ENCODE measurements at places on chromosomes 1 and 21.

DNA sequence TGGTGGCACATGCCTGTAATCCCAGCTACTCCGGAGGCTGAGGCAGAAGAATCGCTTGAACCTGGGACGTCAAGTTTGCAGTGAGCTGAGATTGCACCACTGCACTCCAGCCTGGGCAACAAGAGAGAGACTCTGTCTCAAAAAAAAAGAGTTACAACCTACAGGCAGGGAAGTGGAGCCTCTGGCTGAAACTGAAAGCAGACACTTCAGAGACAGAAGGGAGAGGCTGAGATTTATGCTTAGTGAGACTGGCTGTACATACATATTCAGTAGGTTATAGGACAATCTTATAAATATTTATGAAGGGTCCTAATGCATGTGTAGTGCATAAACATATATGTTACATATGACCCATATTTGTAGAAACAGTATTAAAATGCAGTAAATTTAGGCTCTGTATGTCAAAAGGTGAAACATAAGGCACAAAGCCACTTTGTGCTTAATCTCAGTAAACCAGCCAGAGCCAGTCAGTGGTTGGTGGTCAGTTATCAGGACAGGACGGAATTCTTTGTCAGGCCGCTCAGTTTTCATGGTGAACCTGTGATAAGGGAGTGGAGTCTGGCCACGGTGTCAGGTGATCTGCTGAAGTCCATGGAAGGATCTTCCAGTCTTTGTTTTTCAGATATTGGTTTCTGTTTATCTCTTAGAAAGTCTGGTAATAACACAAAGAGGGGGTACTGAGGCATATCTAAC, 13.7 kb downstream of the RHEX start:
- DNase-seq: no peak

- DNase-seq: no peak
These were observed 55.3 kb upstream of the SAMD13 start for GRCh38 chr1:84246213-84246612.

DNA sequence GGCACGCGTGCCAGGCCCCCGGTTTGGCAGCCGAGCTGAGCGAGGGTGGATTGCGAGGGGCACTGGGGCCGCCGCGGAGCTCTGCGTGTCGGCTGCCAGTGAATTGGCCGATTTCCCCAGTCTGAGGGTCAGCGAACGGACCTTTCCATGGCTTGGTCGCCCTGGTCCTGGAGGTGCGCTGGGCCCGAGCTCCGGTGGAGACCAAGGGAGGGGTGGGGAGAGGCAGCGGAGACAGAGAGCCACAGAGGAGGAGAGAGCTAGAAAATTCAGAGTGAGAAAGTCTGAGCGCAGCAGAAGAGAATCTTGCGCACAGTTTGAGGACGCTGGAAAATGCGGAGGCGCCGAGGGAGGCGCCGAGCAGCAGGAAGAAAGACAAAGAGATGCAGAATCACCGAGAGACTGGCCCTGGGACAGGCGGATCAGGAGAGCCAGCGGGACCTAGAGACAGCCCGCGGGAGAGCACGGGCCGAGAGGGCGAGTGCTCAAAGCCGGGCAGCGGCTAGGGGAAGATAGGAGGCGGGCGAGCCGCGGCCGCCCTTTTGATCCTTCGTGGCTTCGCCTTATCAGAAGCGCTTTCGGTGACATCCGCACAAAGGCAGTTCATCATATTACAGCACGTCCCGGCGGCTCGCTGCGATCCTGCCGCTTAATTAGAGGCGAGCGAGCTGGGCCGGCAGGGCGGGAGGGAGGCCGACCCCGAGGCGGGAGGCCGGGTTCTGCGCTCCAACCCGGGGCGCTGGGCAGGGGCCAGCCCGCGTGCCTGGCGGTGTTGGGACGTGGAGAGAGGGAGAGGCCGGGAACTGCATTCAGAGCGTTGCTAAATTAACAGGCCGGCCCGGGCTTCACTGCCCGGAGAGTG, 12.7 kb downstream of the PAX7 start:
- no peak for DNase-seq

GRCh38 chr1:67352211-67352610, 44.5 kb downstream of the IL12RB2 start:
- no peak for DNase-seq

DNA sequence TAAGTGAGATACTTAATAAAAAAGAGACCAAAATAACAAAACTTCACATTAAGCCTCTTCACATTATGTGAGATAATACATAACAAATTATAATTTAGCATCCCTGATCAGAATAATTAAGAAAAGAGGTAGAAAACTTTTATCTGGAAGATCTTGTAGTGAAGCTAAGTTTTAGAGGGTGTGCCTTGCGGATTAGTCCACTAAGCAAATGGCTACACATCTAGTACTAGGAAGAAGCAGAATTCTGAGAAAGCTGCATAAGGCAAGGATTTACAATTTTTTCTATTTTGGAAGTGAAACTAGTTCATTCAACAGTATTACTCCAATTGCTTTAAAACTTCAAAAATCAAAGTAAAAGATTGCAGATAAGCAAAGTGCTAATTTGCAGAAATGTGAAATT, 3.5 kb downstream of the YOD1 start:
- DNase-seq: no peak

DNA sequence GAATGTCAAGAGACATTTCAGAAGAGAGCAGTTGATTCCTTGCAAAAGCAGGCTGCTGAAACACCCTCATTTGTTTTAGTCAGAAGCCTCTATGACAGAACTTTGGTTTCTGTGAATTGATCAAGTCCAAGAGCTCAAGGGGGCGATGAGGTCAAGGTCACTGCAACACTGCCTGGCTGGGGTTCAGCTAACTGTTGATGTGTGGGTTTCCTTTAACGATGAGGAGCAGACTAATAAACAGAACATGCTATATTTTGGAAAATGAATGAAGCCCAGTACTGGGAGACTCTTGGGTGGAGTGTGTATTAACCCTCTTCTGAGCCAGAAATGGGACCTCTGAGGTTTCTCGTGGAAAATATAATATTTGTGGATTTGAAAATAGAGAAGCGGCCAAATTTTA, 109.3 kb downstream of the ZC3H11B start:
- DNase-seq: no peak

GRCh38 chr1:246032031-246032551, 475.0 kb downstream of the SMYD3 start:
- no peak for DNase-seq

DNA sequence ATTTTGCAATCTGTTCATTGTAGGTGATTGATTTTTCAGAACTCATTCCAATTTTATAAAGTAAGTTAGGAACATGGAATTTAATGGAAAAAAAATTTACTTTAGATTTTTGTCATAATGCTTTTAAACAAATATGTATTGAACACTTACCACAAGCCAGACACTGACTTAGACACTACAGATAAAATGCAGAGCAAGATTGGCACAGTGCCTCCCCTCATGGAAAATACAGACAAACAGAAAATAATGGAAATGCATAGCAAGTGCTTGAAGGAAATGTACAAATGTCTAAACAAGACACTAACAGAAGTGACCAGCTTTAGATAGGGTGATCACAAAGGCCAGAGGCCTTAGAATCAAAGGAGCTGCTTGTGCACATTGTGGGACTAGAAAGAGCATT, 260.5 kb upstream of the ADGRL2 start:
- no peak for DNase-seq

GRCh38 chr1:235835226-235835625, 31.5 kb downstream of the LYST start:
- peak; percentile 54 for DNase-seq

GRCh38 chr1:169860750-169861149, 32.9 kb downstream of the SCYL3 start:
- DNase-seq: no peak

- no peak for DNase-seq
These were observed 228.2 kb upstream of the IRF2BP2 start for GRCh38 chr1:234838182-234838581.

- DNase-seq: no peak
These were observed 39.2 kb downstream of the RUNX3 start for GRCh38 chr1:24890887-24891286.

DNA sequence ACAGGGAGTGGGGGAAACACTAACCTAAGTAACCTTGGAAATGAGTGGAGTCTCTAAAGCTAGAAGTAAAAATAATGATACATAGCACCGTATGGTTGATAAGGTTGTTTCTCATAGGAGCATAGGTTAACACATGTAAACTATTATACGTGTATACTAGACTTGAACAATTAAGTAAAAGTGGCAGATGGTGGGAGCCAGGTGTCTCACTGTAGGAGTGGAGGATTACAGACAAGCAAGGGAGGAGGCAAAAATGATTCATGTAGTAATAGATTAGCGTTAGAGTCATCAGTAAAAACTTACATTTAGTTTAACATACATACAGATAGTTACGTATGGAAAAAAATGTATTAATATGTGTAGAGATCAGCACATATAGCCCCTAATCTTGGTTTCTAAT, 138.4 kb upstream of the DSCAM start:
- no peak for DNase-seq

DNA sequence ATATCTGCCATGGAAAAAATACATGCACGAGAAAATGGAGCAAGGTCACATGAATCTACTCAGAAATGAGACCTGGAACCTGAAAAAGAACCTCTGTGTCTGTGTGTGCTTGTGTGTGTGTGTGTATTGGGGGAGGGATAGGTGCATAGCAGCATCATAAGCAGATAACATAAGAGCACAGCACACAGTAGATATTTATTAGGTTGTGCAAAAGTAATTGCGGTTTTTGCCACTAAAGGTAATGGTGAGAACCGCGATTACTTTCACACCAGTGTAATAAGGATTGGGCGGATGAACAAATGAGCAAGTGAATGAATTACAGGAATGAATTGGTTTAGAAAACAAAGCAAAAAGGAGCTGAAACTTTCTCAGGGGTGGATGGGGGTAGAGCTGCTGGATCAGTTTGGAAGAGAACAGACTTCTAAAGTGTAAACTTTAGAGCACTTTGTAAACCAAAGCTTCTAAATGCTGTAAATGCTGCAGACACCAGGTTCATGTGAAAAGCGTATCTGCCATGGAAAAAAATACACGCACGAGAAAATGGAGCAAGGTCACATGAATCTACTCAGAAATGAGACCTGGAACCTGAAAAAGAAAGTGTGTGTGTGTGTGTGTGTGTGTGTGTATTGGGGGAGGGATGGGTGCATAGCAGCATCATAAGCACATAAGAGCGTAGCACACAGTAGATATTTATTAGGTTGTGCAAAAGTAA, 156.9 kb downstream of the TOMM20 start:
- no peak for DNase-seq

DNA sequence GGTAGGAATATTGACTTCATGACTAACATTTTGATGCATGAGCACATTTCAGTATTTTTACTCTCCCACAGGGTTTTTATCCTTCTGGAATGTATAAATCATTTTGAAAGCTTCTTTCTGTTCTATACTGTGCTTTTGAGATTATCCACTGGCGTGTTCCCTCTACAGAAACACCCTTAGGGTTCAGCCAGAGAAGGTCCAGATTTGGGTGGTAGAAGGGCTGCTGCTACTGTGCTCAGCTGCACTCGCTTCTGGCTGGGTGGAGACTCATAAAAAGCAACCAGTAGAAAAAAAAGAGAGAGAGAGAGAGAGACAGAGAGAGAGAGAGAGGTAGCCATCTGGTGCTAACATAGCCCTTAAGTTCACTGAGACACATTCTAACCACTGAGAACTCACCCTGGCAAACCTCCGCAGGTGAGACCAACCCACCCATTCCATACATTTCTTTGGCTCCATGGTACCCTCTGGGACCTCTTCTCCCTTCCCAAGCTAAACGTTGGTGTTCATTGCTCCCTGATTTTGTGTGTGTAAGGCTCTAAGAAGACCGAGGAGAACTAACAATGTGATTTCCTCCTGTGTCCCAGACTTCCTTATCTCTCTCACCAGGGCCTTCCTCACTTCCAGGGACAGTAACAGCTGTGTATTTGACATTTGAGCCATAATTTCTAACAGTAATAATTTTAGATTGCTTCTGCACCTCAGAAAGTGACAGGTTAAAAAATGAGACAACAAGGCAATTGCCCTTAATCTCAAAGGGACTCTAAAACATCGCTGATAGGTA, 7.2 kb downstream of the APCS start:
- peak; percentile 54 for DNase-seq

DNA sequence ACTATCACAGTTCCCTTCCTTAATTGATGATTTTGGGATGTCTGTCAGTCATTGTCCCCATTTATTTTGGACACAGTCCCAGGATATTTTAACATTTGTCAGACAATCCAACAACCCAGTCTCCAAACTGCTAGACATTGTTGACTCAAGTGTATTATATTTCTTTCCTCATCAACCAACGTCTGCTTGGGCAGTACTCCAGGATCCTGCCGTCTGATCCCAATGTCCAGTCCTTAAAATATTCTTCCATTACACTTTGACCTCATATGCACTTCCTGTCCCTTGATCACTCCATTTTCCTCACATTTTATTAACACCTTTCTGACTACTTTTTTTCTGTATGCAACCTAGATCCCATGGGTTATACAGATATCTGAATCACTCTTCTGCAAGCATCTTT, 39.8 kb upstream of the KIAA0040 start:
- no peak for DNase-seq
